ENCODE measurements at places on chromosomes 3 and 15.

DNA sequence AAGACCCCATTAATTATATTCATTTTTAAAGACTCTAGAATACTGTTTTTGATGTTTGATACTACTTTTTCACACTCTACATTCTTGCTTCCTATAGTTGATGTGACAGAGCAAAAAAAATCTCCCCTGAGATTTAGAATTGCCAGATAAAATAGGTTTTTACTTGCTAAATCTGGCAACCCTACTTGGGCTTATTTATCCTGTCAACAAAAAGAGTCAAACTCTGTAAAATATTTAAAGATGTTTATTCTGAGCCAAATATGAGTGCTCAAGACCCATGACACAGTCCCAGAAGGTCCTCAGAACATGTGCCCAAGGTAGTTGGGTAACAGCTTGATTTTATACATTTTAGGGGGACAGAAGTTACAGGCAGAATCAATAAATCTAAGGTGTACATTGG lies 72.3 kb downstream of the DAPK2 start:
- ATAC-seq = no peak

- peak; percentile 96 for ATAC-seq
Observed at GRCh38 chr15:78149068-78149804, at the start of gene IDH3A. Gene IDH3A, plus strand, starts transcription at chr15:78149362. Its CDS starts 42 bp downstream, at chr15:78149404.

DNA sequence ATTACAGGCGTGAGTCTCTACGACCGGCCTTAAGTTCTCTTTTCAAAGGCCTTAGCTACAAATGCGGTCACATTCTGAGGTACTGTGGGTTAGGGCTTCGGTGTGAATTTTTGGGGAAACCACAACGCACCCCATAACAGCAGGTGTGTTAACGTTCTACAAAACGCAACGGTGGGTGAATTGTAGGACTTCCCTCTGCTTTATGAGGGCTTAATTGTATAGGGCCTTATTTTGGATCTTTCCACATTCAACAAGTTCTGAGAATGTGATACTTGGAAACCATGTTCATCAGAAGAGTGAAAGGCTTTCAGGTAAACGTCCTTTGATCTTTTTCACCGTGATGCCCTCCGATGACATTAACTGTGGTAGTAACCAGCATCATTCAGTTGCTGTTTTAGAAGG lies 998.6 kb upstream of the CFAP20DC start:
- ATAC-seq = no peak

DNA sequence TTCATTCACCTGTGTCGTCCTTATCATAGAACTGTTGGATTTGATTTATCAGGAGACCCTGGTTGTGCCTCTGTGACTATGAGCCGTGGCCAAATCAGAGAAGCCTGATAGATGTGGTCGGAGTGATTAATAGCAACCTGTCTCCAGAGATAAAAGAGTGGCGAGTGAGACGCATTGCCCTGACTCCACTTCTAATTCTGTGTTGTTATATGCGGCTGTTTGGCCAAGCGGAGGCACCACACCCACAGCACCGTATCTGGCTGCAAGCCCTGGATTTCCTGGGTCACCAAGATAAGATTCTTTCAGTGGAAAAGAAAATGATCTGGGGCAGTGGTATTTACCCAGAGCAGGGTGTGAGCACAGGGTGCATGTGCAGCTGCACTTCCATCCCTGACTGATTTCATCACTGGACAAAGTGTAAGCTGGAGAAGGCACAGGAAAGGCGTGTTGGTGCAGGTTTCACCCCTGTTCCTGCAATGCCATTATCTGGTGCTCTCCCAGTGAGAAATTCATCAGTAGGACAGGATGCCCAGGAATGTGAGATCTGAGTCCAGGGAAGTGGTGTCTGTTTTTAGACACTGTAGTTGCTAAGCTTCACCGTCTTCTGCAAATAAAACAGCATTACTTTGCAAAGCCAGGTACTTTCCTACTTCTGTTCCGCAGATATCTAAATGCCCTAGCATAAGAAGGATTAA lies 84.6 kb downstream of the CD47 start:
- peak; percentile 57 for ATAC-seq

DNA sequence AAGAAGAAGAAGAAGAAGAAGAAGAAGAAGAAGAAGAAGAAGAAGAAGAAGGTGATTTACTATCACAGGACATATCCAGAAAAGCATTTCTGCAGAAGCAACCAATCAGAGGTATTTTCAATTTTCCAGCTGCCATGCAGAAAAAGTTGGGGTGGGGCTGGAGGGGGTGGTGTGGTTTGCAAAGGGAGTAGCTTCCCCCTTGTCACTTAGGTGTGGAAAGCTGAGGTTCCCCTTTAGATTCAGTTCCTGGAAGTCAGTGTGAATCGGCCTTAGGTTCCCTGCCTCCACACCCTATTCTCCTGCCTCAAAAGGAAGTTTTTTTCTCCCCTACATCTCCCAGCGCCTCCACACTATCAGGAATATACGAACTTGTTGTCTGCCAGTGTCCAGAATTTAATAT lies 276.7 kb upstream of the ARRDC4 start:
- no peak for ATAC-seq

DNA sequence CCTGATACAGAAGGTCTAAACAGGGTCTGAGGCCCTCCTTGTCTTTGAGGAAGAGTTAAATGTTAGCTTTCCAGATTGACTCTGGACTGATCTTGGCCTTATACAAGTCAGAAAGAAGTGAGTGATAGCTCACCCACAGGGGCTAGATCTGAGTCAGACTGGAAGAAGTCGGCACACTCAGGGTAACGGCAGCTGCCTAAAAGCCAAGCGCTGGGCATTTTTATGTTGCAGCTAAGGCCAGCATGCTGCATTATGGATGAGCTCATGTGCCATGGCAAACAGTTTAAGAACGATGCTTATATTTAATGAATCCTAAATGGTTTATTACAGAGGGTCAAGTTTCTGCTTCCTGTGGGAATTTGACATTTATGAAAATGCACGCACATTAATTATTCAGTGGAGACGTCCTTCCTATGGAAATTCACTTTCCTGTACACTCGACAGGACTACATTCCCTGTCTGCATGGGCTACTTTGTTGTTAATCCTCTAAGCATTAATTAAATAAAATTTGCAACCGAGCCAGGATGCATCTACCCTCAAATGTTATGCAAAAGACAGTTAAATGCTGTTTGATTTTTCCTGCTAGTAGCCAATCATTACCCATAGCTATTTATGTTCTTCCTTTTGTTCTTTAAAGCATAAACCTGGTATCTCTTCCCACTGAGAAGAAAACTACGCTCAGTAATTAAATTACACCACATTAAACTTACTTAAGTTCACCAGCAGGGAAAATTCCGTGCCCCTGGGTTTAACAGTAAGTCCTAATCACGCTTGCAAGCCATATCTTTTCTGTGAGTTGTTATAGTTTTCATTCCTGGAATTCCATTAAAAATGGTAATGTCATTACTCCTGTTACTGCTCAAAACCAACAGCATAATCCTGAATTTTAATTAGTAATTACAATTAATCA lies 762.7 kb upstream of the CFAP20DC start:
- ATAC-seq = peak; percentile 76

GRCh38 chr3:160686955-160687535 lies 10.1 kb downstream of the ARL14 start:
- ATAC-seq = 0 out of 3 replicates have a peak, but pooled peaks have one; percentile 40

DNA sequence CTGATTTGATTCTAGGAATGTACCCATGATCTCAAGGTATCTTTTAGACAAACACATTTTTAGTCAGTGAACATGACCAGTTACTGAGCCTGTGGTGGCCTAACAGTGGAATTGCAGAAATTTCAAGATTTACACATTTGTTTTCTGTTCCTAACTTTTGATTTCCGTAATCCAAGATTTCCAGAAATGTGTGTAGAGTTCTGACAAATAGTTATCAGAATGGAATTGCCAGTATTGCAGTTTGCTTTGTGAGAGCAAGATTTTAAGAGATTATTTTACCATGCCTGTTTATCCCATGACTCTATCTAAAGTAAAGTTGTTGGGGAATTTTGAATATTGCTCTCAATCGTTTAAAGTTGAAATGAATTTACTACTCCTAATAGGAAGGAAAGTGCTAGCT lies 11.7 kb upstream of the UTS2B start:
- ATAC-seq = no peak

DNA sequence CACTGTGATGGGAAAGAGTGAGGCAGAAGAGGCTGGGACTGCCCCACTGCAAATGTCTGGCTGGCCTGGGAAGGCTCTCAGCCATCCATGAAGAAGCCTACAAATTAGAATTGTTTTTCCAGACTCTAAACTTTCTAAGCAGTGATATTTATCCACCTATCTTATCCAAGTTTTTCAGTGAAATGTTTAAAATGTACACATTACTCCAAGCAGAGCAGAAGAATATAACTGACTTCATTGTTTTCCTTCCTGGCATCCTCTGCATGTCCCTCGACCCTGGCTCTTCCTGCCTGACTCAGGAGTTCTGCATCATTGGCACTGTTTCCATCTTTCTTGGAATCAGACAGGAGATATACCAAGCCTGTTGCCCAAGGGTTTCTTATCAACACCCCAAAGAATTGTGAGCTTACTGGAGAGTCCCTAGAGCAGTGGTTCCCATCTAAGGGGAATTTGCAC lies 401.5 kb upstream of the PROK2 start:
- ATAC-seq = peak; percentile 33

DNA sequence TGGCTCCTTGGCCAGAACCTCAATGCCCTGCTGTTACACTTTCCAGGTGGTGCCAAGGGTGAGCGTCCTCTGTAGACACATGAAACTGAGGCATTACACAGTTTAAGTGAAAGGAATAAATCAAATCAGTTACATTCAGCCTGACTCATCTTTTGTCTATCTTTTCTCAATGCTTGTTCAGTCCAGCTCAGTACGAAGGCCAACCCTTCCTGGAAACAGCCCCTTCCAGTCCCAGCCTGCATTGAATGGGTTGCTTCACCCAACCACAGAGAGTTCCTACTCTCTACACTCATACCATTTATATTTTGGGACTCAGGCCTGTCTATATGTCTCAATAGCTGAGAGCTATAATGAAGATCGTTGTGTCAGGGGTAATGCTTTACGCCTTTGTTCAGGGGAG lies 363.6 kb downstream of the RORA start:
- ATAC-seq = peak; percentile 24

DNA sequence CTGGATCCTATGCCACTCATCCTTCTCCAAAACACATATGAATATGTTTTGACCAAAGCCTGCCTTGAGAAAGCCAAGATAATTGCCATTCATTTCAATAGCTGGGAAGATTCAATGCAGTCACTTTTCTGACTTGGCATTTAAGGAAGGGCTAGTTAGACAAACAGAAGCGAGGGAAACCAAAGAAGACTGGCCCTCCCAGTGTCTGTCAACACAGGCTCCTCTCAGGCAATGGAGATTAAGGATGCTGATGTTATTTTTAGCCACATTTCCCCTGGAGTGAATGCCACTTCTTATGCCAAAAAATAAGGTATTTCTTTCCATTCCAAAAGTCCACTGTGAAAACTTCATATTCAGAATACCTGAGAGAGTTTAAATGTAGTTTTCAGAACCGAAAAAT lies 101.7 kb downstream of the P3H2 start:
- ATAC-seq = no peak

- peak; percentile 52 for ATAC-seq
Observed at GRCh38 chr15:98547741-98548138, 100.6 kb upstream of the IGF1R start.

- peak; percentile 97 for ATAC-seq
Observed at GRCh38 chr3:39065197-39065596, 13.4 kb downstream of the WDR48 start.

DNA sequence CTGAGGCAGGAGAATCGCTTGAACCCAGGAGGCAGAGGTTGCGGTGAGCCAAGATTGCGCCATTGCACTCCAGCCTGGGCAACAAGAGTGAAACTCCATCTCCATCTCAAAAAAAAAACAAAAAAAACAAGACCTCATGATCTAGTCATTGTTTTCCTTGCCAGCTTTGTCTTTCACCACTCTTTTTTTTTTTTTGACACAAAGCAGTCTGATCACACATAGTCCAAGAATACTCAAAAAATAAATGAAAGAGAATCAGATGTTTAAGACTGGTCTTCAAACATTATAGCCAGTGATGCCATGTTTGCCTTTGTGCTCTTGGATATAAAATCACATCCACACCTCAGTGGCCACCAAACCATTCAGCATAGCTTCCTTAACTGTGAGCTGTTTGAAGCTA lies 5.8 kb upstream of the ADAM10 start:
- ATAC-seq = no peak

Measured in SK-N-SH treated with all-trans-retinoic acid at 6 μM for 48 hours (cell line).